ENCODE measurements at places on chromosomes 5 and 9.

DNA sequence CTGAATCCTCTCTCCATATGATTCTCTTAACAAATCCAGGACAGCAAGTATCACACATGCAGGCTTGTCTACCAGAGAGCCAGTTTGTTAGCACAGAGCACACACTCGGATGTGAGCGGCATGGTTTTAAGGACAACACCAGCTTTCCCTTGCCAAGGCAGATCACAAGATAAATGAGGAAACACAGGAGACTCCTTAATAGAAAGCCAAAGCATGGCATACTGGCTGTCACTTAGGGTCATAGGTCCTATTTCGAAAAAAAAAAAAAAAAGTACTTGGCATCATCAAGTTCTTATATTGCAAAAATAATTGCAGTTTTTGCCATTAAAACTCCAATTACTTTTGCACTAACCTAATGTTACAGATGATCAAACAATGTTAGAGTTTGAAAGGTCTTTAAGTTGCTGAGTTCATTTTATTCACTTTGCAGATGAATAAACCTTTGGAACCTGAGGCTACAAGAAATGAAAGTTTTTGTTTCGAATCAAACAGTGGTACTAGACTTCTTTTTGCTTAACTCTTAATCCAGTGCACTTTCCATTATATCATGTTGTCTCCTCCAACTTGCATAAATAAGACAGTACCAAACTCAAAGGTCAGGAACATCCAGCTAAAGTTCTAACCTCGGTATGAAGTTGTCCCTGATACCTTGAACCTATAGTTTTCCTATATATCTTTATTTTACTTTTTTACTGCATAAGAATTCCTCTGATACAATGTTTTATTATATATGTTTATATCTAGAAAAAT, 138.5 kb downstream of the MPDZ start:
- DNase-seq = no peak

GRCh38 chr9:107024193-107024592, 161.2 kb downstream of the ZNF462 start:
- no peak for DNase-seq

DNA sequence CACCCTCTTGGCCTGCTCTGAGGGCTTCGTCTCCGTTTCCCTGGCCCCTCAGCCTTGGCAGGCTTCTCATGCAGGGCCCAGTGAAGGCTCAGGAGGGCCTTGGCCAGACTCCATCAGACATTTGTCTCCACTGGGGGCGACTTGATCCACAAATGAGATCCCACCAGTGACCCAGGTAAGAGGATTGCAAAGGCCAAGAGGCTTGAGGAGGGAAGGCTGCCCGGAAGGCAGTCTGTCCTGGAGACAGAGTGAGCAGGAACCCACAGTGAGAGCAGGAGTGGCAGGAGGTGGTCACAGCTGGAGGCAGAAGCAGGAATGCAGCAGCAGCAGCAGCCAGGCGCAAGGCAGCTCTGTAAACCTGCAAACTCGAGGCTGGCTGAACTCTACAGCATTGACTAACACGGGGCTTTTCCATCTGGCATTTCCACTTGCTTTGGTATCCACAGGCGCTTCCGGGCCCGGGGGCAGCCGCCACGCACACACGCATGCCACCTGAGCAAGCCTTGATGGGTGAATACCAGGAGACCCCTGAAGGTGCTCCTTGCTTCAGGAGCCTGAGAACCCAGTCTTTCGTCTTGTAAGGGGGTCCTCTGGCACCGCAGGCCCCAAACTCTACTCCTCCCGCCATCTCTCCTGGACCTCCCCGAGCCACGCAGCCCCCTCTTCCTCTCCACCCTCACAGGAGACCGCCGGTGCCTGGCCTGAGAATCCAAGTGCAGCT, 14.7 kb downstream of the MGAT1 start:
- no peak for DNase-seq

DNA sequence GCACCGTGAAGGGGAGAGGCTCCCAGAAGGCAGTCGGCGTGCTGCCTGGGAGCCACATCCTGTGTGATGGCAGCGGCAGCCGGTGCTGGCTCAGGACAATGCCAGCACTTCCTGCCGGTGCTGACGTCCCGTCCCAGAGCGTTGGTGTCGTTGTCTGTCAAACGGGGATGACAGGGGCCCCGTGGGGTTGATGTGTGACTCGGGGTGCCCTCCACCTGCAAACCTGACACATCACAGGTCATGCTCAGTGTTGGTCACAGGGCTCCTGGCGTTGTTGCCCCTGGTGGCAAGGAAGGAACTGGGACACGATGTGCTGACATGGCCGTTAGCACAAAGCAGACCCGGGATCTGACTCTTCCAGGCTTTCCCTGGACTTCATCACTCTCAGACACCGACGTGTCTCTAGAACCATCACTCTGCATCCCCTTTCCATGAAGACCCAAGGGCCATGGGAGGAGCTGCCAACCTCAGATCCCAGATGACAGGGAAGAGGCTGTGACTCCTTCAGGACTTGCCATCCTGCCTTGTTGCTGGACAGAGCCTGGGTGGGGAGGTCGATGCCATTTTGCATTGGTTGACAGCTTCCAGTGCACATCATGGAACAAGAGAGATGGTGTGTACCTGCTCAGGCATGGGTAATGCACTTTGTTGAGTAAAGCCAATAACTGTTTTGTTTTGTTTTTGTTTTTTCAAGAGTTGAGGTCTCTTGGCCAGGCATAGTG, 21.5 kb downstream of the PLPP7 start:
- peak; percentile 16 for DNase-seq

- no peak for DNase-seq
Observed at GRCh38 chr9:88972401-88972800, 18.9 kb upstream of the S1PR3 start.

GRCh38 chr9:3704890-3705289, 179.1 kb upstream of the RFX3 start:
- no peak for DNase-seq

GRCh38 chr5:153624451-153624765, 133.9 kb downstream of the GRIA1 start:
- no peak for DNase-seq

DNA sequence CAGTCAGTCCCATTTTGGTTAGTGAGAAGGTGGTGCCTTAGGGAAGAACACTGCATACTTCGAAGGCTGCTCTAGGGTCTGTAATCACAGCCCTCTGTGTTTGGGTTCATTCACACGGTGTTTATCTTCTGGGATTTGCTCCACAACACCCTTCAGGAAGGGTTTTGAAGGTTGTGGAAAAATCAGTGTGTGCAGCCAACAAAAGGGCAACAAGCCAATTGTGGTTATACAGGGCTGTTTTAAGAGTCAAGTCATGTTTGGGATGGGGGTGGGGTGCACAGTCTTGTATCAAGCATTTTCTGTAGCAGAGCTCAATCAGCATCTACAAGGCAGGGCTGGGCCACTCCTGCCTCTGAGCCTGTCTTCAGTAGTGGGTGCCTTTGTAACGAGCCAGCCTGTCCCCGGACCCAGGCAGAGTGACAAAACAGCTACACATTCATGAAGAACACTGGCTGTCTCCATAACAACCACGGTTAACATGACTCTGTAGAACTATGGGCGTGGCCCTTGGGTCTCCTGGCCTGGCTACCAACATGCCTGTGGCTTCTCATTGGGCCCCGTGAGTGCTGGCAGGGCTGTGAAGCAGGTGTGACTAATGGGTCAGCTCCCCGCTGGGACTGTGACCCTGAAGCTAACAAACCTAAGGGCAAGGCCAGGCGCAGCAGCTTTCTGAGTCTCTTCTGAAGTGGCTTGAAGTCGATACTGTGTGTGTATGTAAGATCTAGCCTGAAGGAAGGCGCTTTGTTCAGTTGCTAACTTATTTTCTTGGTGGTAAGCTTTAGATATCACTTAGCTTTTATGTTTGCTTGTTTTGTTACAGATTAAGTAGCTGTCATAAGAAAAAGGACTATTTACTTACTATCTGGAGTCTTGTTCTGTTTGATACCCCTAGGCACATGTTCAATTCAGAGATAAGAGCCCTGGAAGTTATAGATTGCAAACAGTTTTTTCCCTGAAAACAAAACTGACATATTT, 27.9 kb upstream of the GOLM1 start:
- no peak for DNase-seq

- DNase-seq = no peak
Observed at GRCh38 chr5:60487885-60488442, 212.0 kb downstream of the DEPDC1B start.

- no peak for DNase-seq
Observed at GRCh38 chr5:130643321-130643720, 521.7 kb downstream of the HINT1 start.

DNA sequence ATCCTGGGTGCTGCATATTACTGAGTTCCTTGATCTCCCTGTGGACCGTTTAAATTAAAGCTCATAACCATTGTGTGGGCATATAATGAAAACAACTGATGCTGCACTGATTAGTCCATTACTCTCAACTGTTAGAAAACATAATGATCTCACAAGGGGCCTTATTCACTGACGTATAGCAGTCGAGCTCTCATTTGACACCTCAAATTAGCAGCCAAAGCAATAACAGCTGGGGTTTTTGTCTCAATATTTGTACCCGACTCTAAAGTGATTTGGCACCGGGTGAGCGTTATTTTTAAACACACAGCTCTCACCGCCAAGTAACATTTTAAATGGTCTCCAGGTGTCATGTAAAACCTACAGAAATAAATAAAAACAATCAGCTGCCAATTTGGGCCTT, 252.2 kb upstream of the PANK3 start:
- DNase-seq = no peak

GRCh38 chr5:135313946-135314345, 85.1 kb downstream of the MACROH2A1 start:
- DNase-seq = no peak

DNA sequence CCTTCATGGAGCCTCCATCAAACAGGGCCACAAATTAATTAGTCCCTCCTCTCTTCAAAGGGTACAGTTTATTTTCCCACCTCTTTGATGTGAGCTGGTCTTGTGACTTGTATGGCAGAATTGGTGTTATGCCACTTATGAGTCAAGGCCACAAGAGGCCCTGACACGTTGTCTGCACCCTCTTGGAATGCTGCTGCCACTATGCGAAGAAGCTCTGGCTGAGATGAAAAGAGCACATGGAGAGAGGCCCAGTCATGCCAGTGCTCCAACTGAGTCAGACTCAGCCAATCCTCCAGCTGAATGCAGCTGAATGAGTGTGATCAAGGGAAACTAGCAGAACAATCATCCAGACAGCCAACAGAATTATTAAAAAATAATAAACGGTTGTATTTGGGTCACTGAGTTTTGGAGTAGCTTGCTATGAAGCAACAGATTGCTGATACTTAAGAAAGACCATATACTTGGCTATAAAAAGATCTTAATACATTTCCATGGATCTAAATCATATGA, 128.3 kb downstream of the MARCHF11 start:
- DNase-seq = no peak

GRCh38 chr5:156534906-156535485, 208.0 kb downstream of the SGCD start:
- DNase-seq = no peak

- no peak for DNase-seq
Observed at GRCh38 chr5:68875351-68875750, 218.5 kb upstream of the SLC30A5 start.

DNA sequence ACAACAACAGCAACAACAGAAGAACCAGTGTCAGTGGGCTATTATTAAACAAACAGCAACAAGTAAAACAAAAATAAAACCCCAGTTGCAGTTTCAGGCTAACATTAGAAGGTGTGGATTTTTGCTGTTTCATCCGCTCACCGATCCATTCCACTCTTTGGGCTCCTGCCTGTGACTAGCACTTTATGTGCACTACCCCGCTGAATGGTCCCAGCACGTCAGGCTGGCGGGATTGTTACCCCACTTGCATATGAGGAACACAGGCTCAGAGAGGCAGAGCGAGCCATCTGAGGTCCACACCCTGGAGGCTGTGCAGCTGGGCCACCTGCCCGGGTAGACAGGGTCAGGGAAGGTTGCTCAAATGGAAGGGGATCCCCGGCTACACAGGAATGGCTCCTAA, 26.0 kb downstream of the NSG2 start:
- no peak for DNase-seq

DNA sequence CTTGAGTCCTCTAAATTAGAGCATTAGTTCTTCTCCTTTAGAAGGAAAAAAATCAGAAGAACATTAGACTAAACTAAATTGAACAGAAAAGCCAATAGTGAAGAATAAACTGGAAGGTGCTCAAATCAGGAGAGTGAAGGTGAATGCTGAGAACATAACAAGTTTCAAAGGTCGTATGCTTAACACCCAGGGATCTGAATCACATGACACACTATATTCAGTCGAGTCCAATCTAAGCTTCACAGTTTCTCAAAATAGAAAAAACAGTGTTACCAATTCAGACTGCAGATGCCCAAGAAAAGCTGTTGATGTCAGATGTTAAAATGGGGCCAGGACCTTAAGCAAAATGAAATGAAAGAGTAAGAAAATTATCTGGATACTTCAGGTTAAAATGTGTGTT, 614.5 kb downstream of the EFNA5 start:
- DNase-seq = no peak

GRCh38 chr5:108753331-108753730, 5.6 kb downstream of the FER start:
- no peak for DNase-seq

- no peak for DNase-seq
Observed at GRCh38 chr5:31682025-31682424, 43.1 kb downstream of the PDZD2 start.

GRCh38 chr9:134267881-134268724, 58.2 kb upstream of the RXRA start:
- DNase-seq = no peak

GRCh38 chr9:95807326-95807947, 68.1 kb upstream of the ERCC6L2 start:
- DNase-seq = no peak

DNA sequence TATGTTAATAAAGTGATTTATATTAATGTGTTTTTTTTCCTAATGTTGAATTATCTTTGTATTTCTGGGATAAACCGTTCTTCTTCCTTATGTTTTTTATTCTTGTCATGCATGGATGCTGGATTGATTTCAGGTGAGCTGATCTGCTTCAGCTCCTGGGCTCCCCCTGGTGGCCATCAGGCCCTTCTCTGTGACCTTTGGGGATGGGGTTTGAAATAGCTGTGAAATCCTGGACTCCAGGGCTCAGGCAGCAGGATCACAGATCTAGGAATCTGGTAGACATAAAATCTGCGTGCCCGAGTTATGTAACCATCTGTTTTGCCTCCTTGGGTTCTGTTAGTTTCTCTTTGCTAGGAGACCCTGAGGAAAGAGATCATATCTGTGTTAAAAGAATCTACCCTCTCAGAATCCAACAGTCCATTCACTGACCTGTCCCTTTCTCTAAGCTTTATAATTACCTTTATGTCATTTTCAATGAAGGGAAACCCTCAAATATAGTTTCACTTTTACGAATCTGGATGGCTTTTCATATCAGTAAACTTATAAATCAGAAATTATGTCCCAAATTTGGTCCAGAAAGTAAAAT, 12.2 kb upstream of the OR13J1 start:
- DNase-seq = peak; percentile 68

DNA sequence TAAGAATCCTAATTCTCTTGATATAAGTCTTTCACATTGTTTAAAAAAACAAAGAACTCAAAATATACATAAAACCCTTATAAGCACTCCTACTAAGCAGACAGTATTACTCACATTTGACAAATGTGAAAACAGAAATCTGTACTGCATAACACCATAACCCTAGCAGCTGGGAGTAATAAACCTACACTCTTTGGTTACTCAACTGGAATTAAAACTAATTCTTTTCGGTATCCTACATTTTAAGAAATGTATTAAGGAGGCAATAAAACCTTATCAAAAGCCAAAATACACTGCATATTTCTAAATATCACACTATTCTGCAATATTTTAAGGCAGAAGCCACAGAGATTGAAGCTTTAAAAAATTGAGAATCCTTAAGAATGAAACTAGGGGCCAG, 6.8 kb downstream of the AUH start:
- DNase-seq = no peak

All from activated CD4-positive, CD25-positive, alpha-beta regulatory T cell treated with anti-CD3 and anti-CD28 coated beads, Interleukin-2, amount 50 U/mL, for 16 hours (primary cell).